ENCODE measurements at places on chromosomes 2 and 18. TPM values are rescaled to one million over a fixed set of nuclear protein-coding genes. Genes with fewer than 3 reads are reported as not detected.

GRCh38 chr2:206164261-206164862 is 4.7 kb downstream of the EEF1B2 start:
- peak; percentile 50 for DNase-seq

- no peak for DNase-seq
Observed at GRCh38 chr2:1132328-1132969, 181.8 kb downstream of the SNTG2 start.

DNA sequence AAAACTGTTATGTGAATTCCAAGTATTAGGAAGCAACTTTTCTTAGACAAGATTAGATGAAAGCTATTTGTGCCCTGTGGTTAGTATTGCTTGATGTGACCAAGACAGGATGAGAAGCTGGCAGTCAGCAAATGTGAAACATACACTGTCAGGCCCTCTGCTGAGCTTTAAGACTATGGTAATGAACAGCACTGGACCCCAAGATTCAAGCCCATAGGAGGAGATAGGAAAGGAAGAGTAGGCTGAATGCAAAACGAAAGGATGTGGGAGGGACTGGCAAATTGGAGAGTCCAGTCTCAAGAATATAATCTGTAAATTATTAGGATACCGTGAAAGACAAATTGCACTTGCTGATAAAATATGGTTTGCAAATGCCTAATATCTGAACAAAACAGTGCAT is 16.4 kb downstream of the BZW1 start:
- DNase-seq = no peak

DNA sequence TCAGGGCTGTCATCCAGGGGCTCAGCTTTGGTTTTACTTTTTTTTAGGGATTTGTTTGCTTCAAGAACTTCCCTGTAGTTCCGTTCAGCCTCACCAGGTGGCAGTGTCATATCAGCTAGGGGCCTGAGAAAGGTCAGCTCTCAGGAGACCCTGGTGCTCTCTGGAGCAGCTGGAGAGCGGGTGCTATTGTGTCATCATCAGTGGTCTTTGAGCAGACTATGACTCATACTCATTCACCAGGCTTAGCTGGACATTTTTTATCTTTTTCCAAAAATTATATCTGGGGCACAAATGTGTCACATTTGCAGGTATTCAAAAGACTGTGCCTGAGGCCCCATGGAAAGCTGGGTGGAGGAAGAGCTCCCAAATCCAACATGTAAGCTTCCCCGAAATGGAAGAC is 24.4 kb downstream of the ZNF892 start:
- peak; percentile 45 for DNase-seq

DNA sequence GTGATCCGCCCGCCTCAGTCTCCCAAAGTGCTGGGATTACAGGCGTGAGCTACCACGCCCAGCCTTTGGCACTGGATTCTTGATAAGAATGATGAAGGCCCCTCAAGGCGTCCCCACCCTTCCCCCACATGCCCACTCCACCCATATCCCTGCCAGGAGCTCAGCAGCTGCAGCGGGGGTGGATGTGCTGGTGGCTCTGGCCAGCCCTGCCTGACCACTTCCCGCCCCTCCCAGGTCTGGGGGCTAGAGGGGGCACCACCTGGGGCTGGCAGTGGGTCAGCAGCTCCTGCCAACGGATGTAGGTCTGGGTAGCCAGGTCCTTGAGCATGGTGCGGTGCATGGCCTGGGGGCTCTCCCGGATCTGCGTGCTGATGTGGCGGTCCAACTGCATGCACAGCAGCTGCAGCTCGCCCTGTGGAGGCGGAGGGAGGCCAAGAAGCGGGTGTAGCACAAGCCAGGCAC is 7.8 kb upstream of the SEMA4C start:
- no peak for DNase-seq

DNA sequence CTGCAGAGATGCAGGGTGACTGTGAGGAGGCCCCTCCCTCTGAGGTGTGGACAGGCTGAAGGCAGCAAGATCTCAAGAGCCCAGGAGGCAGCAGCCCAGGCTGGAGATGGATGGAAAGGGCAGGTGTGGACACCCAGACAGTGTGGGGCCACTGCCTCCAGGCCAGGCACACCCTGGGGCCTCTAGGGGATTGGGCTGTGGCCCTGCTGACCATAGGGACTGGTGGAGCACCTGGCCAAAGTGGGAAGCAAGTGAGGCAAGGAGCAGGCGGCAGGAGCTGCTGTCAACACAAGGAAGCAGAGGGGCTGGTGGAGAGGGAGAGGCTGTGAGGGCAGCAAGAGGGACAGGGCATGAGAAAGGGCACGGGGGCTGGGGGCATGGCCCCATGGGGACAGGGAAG is 10.8 kb downstream of the SNED1 start:
- no peak for DNase-seq

DNA sequence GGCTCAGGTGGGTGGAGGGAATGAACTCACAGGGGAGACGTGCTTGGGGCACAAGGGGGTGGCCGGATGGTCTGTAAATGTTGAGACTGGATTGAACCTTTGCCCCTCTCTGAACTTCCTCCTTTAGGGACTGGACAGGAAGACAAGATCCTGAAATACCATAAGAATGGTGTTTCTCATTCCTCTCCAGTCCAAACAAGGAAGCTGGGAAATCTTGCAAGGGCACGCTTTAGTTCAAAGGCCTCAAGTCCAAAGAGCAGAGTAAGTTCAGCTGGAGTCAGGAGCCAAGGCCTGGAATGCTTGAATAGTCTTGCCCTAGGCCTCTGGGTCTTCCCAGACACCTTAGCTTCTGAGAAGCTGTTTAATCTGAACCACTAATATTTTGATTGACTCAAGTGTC is 52.4 kb upstream of the SIX3 start:
- no peak for DNase-seq

DNA sequence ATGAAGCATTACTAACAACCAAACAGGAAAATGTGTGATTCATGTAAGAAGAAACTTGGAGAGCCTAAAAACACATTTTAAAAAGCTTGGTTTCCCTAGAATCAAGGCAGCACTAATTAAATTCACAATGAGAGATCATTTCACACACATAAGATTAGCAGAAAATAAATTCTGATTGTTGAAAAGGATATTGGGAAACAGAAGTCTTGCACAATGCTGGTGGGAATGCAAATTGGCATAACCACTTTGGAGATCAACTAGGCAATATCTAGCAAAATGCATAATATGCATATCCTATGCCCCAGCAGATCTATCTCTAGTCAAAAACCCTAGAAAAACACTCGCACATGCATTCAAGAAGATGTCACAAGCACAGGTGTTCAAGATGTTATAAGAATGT is 75.3 kb upstream of the SIX3 start:
- DNase-seq = no peak

GRCh38 chr2:50955081-50955480 is 76.9 kb downstream of the NRXN1 start:
- DNase-seq = no peak

GRCh38 chr2:222730366-222730999 is 59.0 kb downstream of the MOGAT1 start:
- DNase-seq = no peak

DNA sequence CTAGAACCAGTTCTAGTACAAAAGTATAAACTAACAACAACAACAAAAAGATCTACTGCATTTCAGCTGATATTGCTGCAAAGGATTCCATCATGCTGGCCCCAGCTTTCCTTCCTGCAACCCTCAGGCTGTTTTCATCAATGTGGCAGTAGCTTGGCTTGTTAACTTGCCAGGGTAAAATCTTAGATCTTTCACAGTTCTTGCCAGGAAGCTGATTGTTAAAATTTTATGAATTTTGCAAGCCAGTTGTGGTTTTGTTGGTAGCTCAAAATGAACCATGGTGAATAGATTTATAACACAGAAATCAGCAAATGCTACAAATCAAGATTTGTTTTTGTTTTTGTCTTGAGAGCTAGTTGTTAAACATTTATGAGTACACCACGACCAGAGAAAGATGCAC is 19.3 kb downstream of the CCDC178 start:
- DNase-seq = no peak

GRCh38 chr2:26558271-26559043 is 80.5 kb upstream of the OTOF start:
- no peak for DNase-seq

DNA sequence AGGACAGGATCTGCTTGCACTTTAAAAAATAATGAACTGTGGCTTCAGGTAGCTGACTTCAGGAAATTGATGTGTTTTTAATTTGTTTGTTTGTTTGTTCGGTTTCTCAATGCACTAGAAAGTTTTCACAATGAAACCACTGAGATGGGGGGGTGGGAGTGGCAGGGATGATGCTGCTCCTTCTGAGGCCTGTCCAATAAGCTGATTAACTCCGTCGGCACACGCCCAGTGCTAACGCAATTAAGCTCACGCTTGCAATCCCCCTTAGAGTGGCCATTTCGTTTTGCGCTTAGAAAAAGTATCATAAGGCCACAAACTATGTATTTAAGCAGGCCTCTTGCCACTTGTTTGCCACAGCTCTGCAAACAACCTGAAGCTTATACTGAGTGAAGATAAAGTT is 12.5 kb upstream of the GPR39 start:
- DNase-seq = no peak

DNA sequence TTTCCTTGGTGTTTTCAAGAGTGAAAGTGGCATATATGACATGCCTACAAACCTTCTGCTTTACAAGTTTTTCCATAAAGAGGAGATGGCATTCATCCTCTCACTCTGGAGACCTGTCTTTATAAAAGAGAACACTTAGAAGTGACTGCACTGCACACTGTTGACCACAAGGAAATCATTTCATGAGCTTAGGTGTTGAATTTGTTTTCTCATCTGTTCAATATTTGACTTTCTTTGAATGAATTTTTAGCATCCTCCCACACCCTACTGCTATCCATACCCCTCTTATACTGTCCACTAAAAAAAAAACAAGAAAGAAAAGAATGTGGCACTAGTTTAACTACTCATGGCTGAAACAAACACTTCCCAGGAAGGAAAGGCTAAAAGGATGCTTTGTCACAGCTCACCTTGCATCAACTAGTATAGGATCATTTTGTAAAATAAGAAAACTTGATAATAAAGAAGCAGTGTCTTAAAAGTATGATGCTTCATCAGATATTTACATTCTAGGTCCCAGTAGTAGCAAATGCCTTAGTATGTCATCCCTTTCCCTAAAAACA is 83.0 kb downstream of the ACVR1 start:
- no peak for DNase-seq

GRCh38 chr2:172698041-172698863 is 37.4 kb upstream of the RAPGEF4 start:
- DNase-seq = peak; percentile 74

GRCh38 chr2:102025016-102025501 is 33.3 kb downstream of the IL1R2 start:
- no peak for DNase-seq

DNA sequence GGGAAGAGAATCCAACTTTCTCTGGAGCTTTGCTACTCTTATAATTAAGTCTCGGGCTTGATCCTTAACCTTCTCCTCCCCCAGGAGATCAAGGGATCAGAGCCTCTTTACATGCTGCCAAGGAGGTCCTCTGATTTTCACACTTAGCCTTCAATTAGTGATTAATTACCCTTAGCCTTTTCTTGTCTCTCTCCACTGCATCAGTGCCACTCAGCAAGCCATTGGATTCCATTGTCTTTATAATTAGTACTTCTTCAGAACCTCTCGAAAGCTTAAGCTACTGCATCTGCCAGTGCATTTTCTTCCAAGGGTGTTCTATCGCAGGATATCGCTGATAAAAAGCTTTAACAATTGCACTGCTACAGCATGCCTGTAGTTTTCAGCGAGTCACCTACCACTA is 477.0 kb upstream of the MEIS1 start:
- DNase-seq = no peak

GRCh38 chr18:33817096-33817495 is 239.1 kb downstream of the ASXL3 start:
- no peak for DNase-seq

DNA sequence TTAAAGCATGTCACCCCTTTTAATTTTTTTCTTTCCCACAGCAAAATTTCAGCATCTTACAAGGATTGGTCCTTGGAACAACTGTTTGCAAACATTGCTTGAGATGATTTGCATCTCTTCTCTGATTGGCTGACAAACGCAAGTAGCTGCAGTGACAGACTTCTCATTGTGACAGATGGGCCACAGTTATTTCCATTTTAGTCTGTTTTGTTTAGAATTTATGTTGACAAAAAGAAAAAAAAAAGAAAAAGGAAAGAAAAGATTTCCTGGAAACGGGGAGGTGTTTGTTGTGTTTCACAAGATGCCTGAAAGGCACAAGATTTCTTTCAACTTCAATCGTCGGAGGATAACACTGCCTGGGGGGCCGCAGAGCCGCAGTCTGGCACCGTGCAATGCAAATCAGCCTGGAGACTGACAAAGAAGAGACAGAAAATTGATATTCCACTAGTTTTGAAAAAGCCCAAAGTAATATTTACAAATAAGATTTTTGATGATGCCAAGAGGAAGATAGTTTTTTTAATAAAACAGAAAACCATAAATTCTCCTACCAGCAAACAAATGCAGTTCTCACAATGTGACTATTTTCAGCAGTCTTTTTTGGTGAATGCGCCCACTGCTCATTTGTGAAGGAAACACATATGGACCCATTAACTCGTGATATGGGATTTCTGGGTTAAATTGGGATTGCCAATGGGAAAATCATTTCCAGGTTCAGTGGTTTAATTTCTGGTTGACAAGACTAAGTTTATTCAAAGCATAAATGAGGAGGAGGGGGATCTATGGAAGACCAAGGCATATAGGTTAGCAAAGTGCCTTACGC is 296.2 kb upstream of the SMIM21 start:
- DNase-seq = no peak

DNA sequence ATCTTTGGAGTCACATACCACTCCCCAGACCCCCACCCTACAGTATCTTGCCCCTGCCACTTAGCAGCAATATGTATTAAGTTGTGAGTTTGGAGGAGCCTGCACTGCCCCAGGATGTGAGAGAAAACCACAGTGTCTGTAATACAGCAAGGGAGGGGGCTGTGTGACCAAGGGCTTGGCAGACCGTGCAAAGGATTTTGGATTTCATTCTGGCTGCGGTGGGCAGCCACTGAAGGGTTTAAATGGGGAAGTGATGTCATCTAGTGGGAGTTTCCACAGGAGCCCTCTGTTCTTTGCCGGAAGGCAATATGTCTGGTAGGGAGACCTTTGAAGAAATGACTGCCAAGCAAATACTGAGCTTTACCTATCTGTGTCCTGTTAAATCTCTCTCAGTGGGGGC is 202.4 kb downstream of the FHOD3 start:
- no peak for DNase-seq

- no peak for DNase-seq
Observed at GRCh38 chr2:20572221-20572620, 78.7 kb downstream of the HS1BP3 start.

The SERPINB12 gene
- polyA plus RNA-seq = not detected

The CNTNAP5 gene
- not detected for polyA plus RNA-seq

The OSBPL1A gene
- 6.4 TPM for polyA plus RNA-seq

The SLC8A1 gene
- polyA plus RNA-seq = 0.19 TPM

The POTEJ gene
- 0.03 TPM for polyA plus RNA-seq

The SAG gene
- polyA plus RNA-seq = not detected

The ERMN gene
- polyA plus RNA-seq = not detected

The PRKD3 gene
- 14.9 TPM for polyA plus RNA-seq
